ENCODE measurements at places on chromosomes 6 and 20.

DNA sequence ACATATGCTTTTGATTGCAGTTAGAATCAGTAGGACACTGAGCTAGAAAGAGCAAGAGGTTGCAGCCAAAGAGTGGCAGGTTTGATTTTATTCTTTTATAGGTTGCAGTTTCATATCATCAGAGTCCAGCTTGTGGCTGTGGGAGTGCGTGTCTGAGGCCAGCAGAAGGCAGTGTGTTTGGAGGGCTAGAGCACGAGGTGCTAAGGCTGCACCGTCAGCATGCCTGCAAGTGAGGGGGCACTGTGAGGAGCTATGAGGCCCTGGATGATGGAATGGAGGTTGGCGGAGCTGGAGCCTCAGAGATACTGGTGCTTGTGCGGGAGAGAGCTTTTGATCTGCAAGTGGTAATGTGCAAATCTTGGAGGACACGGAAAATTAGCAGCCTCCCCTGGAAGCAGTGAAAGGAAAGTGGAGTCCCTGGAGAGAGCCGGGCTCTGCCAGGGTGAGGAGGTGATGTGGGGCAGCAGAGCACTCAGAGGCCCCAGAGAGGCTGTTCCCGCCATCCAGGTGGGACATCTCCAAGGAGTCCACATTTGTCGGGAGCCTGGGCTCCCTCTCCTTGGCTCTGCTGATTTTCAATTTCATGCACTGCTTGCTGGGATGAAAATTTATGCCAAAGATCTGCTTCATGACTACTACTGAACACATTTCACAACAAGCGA is 43.6 kb downstream of the PXDC1 start:
- no peak for DNase-seq

DNA sequence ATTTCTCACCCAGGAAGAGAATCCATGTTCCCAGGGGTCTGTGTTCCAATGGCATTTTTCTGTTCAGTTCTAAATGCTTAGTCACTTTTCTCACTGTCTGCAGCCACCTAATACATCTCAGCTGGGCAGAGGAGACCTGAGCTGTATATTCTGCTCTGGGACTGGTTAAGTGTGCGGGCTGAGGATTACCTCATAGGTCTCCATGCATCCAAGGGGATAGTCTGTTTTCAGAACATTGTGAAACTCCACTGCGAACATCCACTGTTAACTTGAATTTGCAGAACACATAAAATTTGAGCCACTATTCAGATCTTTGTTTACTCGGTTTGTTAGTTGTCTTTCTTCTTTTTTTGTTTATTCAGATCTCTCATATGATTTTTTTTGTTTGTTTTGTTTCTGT is 947.1 kb downstream of the TFAP2A start:
- DNase-seq, result no peak

- no peak for DNase-seq
Observed at GRCh38 chr20:20207291-20207690, 155.0 kb downstream of the CFAP61 start.

- DNase-seq, result peak; percentile 16
Observed at GRCh38 chr20:57671662-57672061, 38.2 kb downstream of the PMEPA1 start.

DNA sequence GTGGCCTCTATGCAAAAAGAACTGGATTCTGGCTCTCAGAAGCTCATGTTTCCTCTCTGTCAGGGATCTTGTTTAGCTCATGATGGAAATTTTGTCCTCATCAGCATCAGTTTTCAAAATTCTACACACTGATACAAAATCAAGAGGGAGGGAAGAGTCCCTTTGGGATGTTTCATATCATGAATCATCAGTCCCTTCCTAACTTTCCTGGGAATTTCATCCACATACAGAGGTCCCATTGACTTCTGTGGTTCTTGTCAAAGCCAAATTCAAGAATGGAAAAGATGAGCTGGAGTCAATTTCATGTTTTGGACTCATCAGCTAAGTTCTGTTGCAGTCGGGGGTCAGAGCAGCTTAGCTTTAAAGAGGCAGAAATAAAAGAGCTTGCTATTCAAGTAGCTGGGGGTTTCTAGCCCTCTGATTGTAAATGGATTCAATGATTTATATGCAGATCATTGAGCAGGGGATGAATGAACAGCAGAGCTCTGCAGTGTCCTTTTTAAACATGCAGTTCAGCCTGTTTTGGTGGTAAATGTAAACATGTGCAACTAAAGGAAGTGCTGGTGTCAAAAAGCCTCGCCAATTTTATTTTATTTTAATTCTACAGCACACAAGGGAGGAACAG is 21.3 kb upstream of the TMEM14A start:
- no peak for DNase-seq

DNA sequence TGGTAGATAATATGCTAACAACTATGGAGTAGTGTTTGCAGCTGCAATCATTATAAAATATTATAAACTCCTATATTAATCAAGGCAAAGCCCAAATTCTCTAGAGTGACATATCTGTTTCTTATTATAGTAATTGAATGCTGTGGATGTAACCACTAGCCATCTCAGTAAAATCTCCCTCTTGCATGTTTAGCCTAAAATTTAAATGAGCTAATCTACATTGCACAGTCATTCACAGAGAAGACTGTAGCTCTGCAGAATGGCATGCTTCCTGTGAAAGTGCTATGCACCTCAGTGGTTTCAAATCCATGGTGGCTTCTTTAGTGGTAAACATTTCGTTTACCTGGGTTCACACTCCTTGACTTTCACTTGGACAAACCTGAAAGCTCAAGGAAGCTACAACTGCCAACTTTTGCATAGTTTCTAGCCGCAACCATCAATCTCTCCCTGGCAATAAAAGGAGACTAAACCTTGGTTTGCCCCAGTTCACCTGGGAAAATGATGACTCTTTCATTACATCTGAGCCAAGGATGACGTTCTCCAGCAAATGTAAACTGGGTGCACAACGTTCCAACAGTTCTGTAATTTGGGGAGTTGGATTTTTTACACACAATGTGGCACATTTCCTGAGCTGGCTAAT is 47.2 kb downstream of the FILIP1 start:
- DNase-seq, result no peak

GRCh38 chr6:141992109-141992508 is 140.6 kb upstream of the GJE1 start:
- no peak for DNase-seq

GRCh38 chr20:35821807-35822242 is 50.0 kb downstream of the PHF20 start:
- DNase-seq, result no peak

DNA sequence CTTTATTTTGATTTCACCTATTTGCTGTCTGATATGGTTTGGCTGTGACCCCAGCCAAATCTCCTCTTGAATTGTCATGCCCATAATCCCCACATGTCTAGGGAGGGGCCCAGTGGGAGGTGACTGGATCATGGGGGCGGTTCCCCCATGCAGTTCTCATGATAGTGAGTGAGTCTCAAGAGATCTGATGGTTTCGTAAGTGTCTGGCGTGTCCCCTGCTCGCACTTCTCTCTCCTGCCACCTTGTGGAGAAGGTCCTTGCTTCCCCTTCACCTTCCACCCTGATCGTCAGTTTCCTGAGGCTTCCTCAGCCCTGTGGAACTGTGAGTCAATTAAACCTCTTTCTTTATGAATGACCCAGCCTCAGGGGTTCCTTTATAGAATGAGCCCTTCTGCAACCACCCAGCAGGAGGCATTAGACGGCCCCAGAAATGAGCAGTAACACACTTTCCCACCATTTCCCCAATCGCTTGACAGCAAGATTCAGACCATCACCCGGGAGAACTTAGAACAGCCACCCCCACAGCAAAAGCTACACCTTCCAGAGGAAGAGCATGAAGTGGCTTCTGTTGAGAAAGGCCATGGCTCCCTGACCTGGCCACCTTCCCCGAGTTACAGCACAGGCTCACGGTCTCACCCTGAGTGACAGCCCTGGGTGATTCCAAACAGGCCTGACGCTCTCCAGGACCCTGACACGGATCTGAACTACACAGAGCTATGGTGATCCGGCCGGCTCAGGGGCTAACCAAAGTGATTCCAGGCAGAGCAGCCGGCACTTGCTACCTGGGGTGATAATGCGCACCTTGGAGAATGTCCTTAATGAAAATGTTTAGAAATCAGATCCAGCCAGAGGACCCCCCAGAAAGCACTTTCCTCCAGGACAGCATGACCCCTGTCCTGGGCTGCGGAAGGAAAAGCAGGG is 131.2 kb upstream of the CDH4 start:
- DNase-seq, result peak; percentile 78

DNA sequence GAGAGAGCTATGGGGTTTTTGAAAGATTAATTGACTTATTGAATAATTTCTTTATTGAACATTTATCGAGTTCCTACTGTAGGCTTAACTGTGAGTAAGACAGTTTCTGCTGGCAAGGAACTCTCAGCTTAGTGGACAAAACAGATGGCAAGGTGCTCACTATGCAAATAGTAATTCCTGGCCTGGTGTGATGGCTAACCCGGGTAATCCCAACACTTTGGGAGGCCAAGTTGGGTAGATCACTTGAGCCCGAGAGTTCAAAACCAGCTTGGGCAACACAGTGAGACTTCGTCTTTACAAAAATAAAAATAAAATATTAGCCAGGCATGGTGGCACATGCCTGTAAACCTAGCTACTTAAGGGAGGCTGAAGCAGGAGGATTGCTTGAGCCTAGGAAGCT is 13.5 kb upstream of the TGM2 start:
- DNase-seq, result no peak

GRCh38 chr6:138104618-138105213 is 2.5 kb downstream of the PERP start:
- no peak for DNase-seq

GRCh38 chr20:33999025-33999649 is 5.4 kb downstream of the RALY start:
- no peak for DNase-seq

DNA sequence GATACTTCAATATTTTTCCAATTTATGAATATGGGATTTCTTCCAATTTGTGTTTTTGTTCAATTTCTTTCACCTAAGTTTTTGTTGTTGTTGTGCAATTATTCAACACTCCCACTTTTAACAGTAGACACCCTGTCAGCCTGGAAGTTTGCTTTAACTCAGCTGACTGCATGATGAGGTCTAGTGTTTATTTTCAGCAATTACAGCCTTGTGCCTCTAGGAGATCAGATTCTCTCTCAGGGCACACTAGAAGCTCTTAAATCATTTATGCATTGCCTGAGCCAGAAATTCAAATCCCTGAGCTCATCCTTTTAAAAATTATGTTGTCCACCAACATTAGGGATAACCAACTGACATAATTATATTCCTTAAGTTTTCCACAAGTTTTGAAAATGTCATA is 85.7 kb downstream of the MRAP2 start:
- no peak for DNase-seq

- no peak for DNase-seq
Observed at GRCh38 chr20:61385731-61386130, 133.7 kb downstream of the CDH4 start.

DNA sequence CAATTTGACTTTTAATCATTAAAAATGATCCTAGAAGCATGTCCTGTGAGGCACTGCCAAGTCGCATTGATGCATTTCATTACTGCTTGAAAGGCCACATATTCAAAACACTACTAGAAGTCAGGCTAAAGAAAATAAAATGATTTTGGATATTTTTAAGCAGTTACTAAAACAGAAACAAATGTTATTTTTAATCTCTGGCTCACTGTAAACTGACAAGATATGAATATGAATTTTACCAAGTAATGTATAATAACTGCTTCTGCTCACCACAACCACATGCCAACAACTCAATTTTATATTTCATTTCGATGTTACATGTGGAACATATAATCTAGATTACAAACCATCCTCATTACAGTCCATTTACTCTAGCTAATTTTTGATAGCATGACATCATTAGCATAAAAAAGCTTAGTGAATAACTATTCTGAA is 90.6 kb downstream of the ATXN1 start:
- DNase-seq, result no peak

GRCh38 chr6:90285611-90286381 is 10.8 kb downstream of the BACH2 start:
- DNase-seq, result peak; percentile 84

- no peak for DNase-seq
Observed at GRCh38 chr6:69763763-69764162, 33.0 kb downstream of the LMBRD1 start.

- DNase-seq, result no peak
Observed at GRCh38 chr6:56927538-56928453, 27.1 kb upstream of the BEND6 start.

- DNase-seq, result no peak
Observed at GRCh38 chr6:89508755-89509563, 76.0 kb downstream of the ANKRD6 start.

GRCh38 chr6:6694368-6694780 is 105.9 kb downstream of the LY86 start:
- DNase-seq, result no peak

DNA sequence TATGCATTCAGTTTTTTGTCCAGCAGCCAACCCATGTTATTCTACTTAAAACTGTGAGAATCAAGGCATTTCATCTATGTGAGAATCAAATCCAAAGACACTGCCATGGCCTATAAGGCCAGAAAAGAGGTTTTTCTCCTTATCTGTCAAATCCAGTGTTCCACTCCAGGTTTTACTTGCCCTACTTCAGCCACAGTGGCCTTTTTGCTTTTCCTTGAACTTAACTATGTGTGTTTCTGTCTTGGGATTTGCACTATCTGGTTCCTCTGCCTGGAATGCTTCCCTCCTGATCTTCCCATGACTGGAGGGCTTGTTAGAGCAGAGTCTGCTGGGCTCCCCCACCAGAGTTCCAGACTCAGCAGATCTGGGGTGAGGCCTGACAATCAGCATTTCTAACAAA is 113.1 kb upstream of the DOK5 start:
- DNase-seq, result no peak

DNA sequence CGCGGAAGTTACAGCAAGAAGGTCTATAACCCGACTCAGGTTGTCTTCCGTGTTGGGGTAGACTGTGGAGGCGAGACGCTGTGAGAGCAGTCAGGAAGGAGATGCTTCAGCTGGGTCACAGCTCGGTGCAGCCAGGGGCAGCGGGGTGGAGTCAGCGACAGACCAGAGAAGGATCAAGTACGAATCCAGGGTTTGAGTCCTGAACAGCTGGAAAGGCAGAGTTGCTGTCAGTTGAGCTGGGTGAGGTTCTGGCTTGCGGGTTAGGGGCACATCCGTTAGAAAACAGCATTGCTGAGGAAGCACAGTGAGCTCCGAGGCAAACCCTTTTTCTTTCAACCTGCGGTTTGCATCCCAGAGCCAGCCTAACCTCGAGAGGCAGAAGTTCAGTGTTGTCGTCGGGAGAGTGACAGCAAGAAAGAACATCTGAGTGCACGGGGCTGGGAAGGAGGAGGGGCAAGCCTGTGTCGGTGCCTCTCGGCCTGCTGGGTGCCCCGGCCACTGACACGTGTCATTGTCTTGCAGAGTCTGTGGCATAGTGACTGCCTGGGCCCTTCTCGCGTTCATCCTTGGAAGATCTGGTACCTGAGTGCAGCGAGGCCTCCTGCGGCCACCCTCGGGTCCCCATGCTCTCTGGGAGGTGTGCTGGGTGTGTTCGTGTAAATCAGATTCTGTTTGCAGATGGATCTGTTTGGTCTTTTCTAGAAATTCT is 20.0 kb downstream of the PNLDC1 start:
- DNase-seq, result no peak

All from suppressor macrophage treated with lipopolysaccharide for 4 hours (primary cell).